ENCODE measurements at places on chromosomes 5 and 9.

DNA sequence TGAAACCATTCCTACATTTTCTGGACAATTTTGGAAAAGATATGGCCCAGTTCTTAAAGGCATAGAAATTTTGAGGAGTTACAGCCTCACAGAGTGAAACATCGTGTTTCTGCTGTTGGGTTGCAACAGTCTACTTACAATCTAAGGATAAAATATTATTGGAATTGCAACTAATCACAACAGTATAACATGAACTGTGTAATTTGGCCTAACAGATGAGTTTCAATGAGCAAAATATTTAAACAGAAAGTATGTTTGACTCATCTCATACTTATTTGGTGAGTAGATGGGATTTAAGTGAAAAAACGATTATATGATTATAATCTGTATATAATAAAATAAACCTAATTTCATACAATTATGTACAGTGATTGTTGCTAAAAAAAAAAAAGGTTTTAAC, 1061.8 kb downstream of the CDH12 start:
- DNase-seq: no peak

GRCh38 chr5:74288448-74289108, 351.9 kb downstream of the ENC1 start:
- DNase-seq: no peak

GRCh38 chr5:97011567-97011966, 75.7 kb downstream of the LNPEP start:
- DNase-seq: no peak

DNA sequence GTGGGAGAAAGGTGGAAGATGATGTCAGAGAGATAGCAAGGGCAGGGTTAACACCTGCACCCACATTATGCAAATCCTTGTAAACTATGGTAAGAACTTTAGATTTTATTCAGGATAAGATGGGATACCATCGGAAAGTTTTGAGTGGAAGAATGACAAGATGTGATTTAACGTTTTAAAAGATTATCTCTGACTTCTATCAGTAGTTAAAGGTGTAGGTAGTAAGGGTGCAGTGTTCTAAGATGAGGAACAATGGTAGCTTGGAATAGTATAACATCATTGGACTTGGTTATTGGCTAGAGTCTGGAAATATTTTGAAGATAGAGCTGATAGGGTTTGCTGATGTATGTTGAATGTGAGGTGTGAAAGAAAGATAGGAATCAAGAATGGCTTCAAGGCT, 211.3 kb downstream of the CCDC171 start:
- DNase-seq: no peak

DNA sequence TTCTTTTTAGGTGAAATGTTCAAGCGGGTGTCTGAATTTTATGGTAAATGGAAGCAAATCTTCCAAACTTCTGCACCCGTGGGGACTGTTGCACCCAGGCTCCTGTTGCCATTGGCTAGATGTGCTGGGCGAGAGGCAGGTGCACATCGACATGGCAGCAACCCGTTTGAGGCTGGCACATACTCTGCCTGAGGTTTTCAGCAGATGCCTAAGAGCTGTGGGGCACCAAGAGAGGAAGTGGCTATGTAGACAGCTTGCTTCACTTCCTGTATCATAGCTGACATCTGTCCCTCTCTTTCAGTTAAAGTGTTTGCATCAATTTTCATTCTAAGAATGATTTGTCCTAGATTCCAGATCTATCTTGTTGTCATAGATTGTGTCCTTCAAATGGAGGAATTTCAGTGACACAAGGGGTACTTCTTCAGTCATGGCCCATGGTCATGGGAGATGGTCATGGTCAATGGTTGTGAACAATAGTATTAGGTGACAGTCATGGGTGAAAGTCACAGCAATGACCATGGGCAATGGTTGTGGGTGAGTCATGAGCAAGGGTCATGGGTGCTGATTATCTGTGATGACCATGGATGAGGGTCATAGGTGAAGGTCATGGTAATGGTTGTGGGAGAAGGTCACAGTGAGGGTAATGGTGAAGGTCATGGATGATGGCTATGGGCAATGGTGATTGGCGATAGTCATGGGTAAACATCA, 115.1 kb upstream of the IRX4 start:
- no peak for DNase-seq

GRCh38 chr9:27726244-27727081, 153.2 kb upstream of the C9orf72 start:
- peak; percentile 25 for DNase-seq

DNA sequence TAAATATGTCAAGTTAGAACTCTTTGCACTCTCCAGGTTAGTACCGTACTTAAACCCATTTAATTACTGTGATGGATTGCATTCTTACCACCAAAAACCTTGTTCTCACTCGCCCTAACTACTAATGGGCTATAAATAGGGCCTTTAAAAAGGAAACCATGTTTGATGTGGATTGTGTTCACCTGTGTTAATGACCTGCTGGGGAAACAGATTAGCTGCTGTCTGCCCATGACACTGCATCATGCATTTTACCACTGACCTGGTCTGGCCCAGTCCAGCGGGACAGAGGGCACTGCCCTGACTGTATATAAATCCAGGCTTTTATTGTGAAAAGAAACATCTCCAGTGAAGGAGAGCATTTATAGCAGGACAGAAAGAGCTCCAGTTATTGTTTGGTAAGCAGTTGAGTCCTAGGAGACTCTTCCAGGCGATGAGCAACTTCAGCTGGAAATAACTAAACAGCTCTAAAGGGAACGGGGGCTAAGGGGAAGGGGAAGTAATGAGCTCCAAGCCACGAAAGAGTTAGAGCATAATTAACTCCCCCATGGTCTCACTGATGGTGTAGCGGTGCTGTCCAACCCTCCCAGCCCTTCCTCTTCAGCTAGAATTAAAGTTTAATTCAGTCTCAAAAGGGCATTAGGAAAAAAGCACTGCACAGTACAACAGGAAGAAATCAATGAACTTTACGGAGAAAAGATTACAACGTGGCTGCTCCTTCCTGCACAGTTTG, 303.1 kb downstream of the ENC1 start:
- no peak for DNase-seq

DNA sequence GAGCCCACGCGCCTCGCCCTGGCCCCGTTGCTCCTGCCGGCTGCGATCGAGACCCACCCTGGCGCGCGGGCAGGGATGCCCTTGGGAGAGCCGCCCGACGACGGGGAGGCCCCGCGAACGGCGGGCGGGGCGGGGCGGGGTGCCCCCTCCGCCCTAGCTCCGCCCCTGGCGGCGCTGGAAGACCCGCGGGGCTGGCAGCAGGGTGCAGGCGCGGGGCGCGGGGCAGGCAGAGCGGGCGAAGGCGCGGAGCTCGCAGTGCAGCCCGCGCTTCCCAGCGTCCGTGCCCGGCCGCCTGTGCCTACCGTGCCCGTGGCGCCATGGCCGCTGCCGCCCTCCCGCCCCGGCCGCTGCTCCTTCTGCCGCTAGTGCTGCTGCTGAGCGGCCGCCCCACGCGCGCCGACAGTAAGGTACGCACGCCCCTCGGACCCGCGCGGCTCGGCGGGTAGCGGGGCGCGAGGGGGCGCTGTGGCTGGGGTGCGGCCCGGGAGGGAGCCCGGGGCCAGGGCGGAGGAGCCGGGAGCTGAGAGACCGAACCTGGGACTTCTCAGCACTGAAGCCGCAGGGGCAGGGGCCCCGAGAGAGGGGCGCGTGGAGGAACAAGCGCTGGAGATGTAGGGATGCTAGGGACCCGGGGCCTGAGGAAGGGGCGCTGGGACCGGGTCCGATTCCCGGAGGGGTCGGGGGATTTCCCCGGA, at the start of gene OLFML2A:
Gene OLFML2A (plus strand): TSS at position 180 of the 695 bp plus-strand sequence. CDS start 138 bp downstream, at position 318.
- DNase-seq: no peak

- no peak for DNase-seq
Observed at GRCh38 chr9:138078846-138079245, 201.3 kb downstream of the CACNA1B start.

- DNase-seq: no peak
Observed at GRCh38 chr5:90696153-90696552, 137.6 kb downstream of the ADGRV1 start.

DNA sequence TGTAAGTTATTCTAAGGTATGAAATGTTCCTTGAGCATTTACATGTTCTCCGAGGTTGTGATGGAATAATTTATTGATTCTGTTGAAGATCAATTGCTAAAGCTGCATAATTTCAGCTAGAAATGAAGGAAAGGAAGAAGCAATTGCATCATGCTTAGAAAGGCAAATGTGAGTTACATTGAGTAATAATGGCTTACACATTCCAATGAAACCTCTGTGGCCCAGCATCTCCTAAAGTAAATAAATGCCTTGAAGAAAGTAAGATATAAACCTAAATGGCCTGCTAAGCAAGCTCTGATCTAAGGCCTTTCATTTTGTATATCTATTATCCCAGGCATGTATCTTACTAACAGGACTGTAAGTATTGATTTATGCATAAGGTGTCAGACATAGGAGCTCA, 677.3 kb upstream of the RGMB start:
- no peak for DNase-seq

GRCh38 chr9:125966466-125966865, 219.3 kb downstream of the PBX3 start:
- no peak for DNase-seq

DNA sequence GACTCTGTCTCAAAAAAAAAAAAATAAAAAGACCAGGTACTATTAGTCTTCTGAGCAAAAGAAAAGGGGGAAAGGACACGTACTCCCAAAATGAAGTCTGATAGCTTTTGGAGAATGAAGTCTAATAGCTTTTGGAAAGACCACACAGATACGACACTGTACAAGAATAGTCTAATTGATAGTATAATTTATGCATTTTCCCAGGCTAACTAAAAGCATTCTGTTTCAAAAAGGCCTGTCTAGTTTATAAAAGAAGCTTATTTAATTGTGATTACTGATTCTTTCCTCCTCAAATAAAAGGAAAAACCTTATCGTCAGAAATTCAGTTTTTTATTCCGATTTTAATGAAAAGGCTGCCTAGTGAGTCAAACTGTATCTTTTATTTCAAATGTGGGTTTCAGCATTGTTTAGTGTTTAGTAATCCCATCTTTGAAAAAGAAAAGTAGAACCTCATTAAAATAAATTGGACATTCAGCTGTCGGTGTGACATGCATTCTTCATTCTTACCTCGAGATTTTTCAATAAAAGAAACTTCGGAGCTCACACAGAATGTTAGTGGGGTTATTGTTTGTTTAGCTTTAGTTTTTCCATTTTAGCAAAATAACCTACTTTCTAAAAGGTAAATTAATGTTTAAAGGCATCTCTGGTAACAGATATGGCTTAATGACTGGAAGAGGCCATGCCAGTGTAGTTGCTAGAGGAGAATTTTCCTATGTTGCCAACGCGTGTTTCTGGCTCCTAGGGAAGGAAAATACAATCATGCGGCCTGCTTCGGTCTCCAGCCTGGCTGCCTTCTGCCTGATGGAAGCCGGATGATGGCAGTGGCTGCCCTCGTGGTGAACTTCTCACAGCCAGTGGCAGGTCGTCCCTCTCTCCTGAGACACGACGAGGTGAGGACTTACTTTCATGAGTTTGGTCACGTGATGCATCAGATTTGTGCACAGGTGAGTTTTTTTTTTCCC, 70.0 kb downstream of the NLN start:
- DNase-seq: no peak

GRCh38 chr5:133116601-133117000, 64.8 kb downstream of the HSPA4 start:
- no peak for DNase-seq

DNA sequence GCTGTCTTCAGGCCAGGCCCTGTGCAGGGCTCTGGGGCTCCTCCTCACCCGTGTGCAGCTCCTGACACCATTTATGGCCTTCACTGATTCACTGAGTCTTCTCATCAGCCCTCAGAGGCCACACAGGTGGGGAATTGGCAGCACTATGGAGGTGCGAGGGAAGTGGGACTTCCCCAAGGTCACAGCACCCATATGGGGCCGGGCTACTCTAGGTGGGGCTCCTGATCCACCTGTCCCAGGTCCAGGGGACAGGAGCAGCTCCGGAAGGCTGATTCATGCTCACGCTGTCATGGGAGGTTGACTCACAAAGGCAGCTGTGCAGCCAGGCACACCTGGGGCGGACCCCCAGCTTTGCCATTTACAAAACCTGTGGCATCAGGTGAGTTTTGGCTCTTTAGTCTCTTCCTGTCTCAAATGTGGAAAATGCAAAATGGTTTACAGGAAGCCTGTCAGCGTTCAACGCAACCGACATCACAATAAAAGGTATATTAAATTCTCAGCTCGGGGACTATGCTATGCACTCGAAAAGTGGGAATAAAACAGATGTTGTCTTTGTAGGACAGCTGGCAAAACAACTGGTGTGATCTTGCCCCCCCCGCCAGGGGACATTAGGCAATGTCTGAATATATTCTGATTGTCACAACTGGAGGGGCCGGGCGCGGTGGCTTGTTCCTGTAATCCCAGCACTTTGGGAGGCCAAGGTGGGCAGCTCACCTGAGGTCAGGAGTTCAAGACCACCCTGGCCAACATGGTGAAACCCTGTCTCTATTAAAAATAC, 15.0 kb downstream of the NAIF1 start:
- DNase-seq: no peak

GRCh38 chr5:78636682-78637081, 11.9 kb downstream of the LHFPL2 start:
- no peak for DNase-seq

GRCh38 chr5:151123897-151124751, 33.5 kb downstream of the ANXA6 start:
- peak; percentile 34 for DNase-seq

DNA sequence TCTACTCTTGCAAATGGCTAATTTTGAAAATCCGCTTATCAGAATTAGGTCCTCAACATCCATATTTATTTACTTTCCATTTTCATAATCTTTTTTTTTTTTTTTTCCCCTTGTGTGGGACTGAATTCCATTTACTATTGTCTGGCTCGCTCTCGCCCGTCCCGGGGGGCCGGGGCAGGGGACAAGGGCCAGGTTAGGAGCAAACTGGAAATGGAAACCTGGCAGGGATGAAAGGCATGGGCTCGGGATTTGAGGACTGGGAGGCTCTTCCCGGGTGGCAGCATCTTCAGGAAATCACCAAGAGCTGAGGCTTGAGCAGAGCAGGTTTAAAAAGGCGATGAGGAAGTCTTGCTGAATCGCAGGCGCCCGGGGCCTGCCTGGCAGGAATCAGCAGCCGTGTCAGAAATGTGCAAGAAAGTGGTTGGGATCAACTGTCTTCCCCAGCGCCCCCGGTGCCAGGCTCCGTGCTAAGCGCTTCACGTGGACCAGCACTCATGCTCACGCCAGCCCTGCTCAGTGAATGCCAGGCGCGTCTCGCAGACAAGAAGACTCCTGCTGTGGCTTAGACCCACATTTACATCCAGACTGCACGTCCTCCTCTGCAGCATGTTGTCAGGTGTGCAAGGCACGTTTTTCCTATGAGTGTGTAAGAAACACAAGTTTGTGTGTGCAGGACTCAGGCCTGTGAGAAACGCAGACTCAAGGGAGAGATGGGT, 66.3 kb upstream of the UNC5A start:
- no peak for DNase-seq

GRCh38 chr5:180283026-180283615, 8.8 kb downstream of the MAPK9 start:
- DNase-seq: no peak

- no peak for DNase-seq
Observed at GRCh38 chr9:130204959-130205358, 32.8 kb downstream of the NCS1 start.

All from stimulated activated CD4-positive, alpha-beta T cell treated with anti-CD3 and anti-CD28 coated beads, Interleukin-1b, Interleukin-23, amount 100 ng/mL, for 4 hours (primary cell).